ENCODE measurements at places on chromosomes 7 and 10. TPM values are rescaled to one million over a fixed set of nuclear protein-coding genes. Genes with fewer than 3 reads are reported as not detected.

DNA sequence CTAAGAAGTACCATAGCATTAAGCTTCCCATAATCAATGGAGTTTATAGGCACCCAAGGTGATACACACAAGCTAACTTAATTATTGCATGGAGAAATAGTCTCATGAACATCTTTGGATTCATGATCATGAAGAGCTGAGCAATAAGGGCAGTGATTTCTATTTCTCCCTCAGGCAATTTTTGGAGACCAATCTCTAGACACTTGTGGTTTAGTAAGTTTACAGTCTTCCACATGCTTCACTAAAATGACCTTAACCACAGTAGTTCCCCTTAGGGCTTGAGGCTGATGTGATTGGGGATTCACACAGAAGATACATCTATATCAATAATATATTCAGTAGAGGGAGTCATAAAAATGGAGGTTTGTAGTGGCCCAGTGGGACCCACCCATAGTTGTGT lies 241.2 kb downstream of the CCDC7 start:
- no peak for DNase-seq

DNA sequence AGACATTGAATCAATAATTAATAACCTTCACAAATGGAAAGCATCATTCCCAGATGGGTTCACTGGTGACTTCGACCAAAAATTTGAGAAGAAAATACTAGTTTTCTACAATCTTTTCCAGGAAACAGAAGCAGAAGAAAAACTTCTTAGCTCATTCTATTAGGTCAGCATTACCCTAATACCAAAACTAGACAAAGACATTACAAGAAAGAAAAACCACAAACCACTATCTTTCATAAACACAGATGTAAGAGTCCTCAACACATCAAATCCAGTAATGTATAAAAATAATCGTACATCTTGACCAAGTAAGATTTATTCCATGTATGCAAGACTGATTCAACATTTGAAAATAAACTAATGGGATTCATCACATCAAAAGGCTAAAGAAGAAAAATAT lies 64.0 kb upstream of the CDK1 start:
- no peak for DNase-seq

GRCh38 chr7:128809363-128809762 lies 17.6 kb downstream of the CCDC136 start:
- no peak for DNase-seq

DNA sequence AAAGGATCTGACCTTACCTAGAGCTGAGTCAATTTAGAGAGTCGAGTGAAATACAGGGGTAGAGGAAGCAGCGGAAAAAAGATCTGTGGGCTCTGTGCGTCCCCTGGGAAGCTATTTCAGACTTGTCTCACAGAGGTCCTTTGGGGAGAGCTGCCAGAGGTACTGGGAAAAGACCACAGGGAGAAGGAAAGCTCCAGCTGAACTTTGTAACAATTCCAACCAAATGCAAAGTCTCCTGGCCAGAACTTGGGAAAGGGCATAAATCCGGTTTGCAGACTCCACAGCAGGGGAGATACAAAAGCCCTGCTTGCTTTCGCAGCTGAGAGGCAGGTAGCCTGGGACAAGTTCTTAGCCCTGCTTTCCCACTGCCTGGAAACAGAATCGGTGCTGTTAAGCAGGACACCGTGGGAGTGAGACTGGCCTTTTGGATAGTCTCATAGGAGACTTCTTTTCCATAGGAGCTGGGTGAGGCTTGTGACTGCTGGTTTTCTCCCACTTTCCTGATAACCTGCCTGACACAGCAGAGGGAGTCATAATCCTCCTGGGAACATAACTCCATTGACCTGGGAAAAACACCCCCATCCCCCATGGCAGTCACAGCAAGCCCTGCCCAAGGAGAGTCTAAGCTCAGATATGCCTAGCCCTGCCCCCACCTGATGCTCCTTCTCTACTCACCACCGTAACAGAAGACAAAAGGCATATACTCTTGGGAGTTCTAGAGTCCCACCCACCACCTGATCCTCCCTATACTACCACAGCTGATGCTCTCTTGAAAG lies 926.2 kb downstream of the KCNMA1 start:
- no peak for DNase-seq

DNA sequence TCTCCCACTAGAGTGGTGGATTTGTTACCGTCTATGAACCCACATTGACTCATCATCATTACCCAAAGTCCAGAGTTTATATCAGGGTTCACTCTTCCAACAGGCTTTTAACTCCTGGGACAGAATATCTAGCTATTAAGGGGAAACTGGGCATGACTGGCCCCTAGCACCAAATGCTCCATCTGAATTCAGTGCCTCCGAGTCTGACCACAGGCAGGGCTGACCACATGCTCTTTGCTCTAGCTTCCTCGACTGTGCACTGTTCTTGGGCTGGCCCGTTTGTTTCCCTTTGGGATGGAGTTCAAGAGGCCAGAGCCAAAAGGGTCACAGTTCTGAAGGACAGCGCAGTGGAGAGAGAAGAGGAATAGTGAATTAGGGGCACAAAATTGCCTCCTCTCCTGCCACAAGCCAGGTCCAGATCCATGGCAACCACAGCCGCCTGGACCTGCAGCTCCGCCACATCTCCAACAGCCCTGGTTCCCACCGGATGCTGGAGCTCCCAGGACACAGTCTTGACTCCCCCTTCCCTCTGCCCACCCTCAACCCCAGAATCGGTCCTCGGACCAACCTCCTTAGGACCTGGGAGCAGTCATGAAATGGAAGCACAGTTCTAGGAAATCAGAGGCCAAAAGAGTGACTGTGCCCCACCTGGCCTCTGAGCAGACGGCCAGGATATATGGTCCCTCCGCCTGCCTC lies 16.2 kb downstream of the CAMK2G start:
- no peak for DNase-seq

The HTR5A gene
- total RNA-seq, result not detected

DNA sequence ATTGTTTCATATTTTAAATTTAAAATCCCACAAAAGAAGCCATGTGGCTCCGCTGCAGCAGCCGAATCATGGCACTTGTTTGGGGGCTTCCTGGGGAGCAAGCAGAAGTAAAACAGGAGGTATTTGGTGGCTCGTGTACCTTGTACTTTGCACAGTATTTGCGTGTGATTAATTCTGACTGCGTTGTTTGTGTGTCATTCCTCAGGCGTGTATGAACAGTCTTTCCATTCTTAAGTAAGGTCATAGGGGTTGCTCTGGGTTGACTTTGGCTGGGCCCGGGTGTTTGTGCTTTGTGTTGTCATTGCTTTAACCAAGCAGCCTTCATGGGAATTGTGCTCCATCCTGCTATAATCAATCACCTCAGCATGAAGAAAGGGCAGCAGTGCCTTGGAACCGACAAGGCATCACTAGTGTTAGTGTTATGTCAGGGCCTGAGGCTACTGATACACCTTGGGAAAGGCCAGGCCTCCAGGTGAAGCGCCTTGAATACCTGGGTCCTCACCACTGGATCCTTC lies 182.4 kb downstream of the ARHGAP21 start:
- DNase-seq, result no peak

- peak; percentile 52 for DNase-seq
These were observed 9.4 kb downstream of the WBP1L start for GRCh38 chr10:102752934-102753664.

DNA sequence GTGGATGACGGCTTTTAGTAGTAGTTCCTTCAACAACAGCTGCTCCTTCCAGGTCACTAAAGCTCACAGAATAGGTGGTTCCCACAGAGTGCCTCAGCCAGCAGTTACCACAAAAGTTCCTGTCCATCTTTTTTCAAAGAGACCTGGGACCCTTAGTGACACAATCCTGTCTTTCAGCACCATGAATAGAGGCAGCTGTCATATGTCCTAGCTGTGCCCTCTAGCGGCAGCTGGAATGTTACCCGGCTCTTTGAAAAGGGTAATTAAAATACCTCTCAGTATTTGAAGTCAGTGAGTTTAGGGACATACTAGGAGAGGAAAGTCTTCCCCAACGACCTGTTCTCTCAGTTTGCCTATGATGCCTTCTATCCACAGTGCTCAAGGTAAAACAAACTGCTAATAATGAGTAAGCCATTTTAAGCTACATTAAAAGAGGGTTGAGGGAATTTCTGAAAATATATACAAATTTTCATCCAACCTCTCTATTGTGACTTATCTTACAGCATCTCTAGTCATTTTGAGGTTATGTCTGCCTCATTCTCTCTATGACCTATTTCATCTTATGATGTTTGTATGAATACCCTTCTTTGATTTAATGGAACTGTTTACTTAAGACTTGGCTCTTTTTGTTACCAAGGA lies 290.8 kb downstream of the NXPH1 start:
- DNase-seq, result no peak

GRCh38 chr10:95604630-95605029 lies 43.5 kb upstream of the SORBS1 start:
- no peak for DNase-seq

DNA sequence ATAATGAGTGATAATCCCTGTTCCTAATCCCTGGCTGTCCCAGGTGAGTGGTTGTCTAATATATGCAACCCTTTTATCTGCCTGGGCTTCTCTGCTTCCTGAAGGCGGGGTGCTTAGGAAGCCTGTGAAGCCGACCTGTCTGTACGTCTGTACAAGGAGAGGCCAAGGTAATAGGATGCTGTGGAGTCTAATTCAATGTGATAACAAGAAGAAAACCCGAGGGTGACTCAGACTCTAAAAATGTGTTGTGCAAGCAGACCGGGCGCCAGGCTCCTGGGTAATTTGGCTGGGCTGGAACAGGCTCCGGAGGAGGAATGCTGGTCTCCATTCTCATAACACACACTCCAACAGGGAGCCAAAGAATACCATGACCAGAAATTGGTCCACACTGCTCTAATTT lies 43.6 kb downstream of the THNSL1 start:
- peak; percentile 66 for DNase-seq

- DNase-seq, result no peak
These were observed 141.5 kb upstream of the EEPD1 start for GRCh38 chr7:36011588-36011965.
